Uterus (tissue), 4 donors: ENCODE measurements at places on chromosomes 4 and X.
A peak's percentile ranks its signal among the peaks of the same experiment; 100 is the strongest.

DNA sequence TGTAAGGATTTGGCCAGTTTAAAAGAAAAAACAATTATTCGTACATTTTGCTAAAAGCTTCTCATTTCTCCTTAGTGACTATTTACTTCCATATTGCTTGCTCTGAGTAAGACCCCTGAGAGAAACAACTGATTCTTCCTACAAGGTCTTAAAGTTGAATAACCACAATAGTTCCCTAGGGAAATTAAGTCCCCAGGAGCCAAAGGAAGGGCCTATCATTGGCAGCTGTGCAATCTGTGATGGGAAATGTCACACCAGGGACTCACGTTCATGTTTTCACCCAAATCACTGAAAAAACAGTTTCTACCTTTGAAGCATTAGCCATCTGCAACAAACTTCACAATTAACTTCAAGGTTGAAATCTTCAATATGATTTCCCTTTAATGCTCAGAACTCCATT lies 66.7 kb downstream of the JADE1 start:
- DNase-seq, result no peak

- DNase-seq, result no peak
Measured at GRCh38 chr4:111788099-111788498, 357.2 kb upstream of the FAM241A start.

GRCh38 chr4:33058998-33059397 lies 2338.8 kb downstream of the PCDH7 start:
- DNase-seq, result no peak

DNA sequence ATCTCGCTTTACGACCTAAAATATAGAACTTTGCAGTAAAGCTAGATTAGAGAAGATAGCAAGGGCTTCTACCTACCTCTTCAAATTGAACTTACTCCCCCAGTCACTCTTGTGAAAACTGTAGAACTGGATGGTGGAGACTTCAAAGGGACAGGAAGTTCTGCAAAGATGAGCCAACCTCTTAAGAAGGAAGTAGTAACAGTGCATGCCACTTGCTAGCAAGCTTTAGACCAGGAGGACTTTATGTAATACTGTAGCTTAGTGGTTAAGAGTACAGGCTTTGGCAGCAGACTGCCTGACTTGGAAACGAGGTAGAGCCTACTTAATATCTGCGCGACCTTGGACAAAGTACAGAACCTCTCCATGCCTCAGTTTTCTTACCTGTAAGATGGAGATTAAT lies 27.5 kb upstream of the VBP1 start:
- no peak for DNase-seq

DNA sequence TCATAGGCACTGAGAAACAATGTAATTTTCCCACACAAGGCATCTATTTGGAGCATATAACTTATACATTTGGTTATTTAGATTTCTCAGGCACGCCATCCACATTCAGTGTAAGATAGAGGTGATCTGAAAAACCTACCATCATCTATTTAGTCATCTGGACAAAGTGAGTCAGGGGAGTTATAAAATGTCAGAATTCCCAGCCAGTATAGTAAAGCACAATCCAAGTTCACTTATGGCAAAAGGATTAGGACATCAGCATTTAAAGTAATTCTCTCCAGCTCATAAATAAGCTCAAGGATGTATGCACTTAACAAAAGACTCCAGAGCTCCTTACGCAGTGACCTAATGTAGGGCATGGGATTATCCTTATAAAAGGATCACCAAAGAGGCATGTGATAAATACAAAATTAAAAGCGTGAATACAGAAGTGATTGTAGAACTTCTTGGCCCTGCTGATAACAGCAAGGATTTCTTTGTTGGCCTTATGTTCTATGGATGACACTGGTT lies 65.3 kb upstream of the DCLK2 start:
- no peak for DNase-seq

- no peak for DNase-seq
Measured at GRCh38 chr4:61619528-61619927, 419.4 kb downstream of the ADGRL3 start.

GRCh38 chrX:109719264-109719663 lies 13.8 kb downstream of the ACSL4 start:
- no peak for DNase-seq

DNA sequence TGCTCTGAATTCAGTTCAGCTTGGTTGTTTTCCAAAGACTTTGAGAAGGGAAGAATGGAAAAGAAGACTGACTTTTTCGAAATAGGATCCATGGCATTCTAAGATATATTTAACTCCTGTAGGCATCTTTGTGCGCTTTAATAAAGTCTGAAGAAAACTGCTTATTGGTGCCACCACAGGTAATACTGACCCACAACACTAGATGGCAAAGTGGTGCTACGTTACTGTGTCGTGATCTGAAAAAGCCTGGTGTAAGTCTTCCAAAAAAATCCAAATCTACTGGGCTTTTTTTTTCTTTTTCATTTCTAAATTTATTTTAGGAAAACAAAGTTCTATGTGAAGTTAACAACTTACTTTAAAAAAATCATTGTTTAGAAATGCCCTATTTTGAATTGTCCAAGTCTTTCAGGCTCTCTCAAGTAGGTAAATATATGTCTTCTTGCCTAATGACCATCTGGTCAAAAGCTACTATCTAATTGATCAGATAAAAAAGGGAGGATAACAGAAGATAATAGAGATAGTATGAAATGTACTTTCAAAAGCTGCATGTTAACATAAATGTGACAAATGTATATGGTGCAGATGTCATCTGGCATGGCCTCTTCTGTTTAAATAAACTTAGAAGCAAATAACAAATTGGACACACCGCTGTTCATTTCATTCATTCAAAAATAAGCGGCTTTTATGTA lies 47.0 kb upstream of the MID1IP1 start:
- peak; percentile 30 for DNase-seq
